ENCODE measurements at places on chromosomes 13 and 19.

DNA sequence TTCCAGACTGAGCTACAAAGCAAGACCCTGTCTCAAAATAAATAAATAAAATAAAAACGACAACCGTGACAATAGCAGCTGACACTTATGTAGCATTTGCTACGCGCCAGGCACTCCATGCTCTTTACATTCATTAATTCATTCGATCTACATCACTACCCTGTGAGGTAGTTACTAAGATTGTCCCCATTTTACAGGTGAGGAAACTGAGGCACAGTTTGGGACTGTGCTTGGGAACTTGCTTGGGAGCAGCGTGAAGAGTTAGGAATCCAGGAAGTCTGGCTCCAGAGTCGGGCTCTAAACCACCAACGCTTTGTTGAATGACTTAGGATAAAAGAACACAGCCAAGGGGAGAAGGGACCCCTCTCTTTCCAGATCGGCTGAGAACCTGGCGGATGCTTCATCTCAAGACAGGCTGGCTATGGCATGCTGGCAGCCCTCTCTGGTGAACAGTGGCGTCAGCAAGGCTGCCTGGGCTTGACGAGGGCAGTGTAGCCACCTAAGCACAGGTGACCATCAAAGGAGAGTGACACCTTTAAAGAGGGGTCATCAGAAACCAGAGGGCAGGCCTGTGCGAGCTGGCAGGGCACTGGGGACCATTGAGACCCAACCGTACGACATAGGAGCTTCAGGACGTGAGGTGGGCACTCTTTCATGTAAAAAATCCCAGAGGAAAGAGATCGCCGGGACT is 591 bp downstream of the DOHH start:
- peak; percentile 41 for DNase-seq

- no peak for DNase-seq
Observed at GRCh38 chr19:39223703-39224279, 19.7 kb upstream of the SYCN start.

- no peak for DNase-seq
Observed at GRCh38 chr19:18520848-18521691, 800 bp downstream of the ELL start.

DNA sequence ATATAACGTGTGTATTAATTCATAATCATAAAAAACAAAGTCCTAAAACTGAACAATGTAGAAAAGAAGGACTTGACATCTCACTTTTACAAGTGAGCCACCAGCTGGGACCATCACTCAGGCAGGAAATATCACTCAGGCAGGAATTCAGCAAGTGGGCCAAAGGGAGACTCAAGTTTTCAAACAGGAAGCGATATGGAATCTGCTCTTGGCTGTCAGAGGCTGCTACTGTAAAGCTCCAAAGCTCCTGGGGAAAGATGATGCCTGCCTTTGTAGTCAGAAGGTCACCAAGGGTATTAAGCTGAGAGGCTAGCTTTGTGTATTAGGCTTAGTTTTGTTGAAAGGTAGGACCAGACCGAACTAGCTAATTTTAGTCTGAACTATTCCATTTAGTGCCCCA is 5.5 kb upstream of the AKAP11 start:
- no peak for DNase-seq

All from D341Med (cell line).